NCI-H187 treated with DMSO at 0.1 percent for 48 hours (cell line): ENCODE measurements at places on chromosomes 6 and 20.
A peak's percentile ranks its signal among the peaks of the same experiment; 100 is the strongest.

DNA sequence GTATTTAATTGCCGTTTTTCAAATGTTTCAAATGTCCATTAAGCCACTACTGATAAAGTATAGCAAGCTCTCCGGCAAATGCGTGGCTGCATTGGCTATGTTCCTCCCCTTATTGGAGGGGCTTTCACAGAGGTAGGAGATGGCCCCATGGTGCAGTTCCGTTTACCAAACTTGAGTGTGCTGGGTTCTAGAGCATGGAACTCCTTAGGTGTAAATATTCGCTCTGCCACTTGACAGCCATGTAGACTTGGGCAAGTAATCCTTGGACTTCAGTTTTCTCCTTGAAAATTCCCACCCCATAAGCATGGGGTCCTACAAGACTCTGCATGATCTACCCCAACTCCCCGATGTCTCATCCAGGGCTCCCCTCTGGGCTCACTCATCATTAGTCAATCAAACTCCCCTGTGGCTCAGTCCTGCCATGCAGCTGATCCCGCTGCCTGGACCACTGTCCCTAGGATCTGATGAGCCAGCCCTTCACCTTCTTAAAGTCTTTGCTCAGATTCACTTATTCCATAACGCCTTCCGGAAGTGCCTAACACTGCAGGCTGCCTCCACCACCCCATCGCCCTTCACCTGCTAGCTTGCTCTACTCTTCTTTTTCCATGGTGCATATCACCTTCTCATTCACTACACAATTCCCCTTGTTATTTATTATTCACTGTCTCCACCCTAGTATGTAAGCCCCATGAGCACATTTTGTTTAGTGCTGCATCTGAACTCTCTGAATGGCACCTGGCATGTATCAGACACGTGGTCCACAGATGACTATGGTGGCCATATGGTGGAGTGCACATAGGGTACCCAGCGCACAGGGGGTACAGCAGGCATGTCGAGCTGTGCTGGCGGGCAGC lies 18.8 kb downstream of the PRR18 start:
- DNase-seq, result no peak

DNA sequence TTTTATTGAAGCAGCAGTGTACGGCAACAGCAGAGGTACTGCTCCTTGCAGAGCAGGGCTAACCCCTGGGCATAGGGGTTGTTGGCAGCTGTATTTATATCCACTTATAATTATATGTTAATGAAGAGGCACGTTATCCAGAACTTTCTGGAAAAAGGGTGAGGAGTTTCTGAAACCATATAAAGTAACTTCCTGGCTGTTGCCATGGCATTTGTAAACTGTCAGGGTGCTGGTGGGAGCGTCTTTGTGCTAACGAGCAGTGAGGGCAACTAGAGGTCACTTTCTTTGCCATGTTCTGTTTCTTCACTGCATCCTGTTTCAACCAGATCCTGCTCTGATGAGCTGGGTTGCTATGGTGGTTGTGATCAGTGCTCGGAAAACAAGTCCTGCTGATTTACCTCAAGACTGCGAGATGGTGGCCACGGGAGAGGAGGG lies 11.1 kb upstream of the ARFGEF2 start:
- DNase-seq, result no peak

DNA sequence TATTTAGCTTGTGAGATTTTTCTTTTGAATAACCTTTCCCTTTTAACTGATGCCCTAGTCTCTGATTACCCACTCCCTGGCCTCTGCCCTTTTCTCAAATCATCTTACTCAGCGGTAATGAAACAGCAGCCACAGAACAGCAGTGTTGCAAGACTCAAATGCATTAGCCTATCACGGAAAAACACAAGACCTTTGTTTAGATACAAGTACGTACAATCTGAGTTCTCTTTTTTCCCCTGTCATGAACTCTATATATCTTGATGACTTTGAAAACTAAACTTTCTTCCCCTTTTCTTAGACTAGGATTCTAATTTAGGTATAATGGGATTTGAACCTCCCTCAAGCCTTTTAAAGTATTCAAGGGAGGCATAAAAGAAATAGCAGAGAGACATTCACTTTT lies 1034.9 kb downstream of the EYS start:
- DNase-seq, result no peak

DNA sequence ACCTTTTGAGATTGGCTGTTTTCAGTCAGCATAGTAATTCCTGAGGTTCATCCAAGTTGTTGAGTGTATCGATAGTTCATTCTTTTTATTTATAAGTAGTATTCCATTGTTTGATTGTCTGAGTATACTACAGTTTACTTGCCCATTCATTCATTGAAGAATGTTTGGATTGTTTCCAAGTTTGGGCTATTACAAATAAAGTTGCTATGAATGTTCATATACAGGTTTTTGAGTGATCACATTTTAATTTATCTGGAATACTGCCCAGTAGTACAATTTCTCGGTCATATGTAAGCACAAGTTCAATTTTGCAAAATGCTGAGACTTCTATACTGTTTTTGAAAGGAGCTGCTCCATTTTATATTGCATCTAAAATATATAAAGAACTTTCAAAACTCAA lies 14.2 kb upstream of the EPHA7 start:
- no peak for DNase-seq

DNA sequence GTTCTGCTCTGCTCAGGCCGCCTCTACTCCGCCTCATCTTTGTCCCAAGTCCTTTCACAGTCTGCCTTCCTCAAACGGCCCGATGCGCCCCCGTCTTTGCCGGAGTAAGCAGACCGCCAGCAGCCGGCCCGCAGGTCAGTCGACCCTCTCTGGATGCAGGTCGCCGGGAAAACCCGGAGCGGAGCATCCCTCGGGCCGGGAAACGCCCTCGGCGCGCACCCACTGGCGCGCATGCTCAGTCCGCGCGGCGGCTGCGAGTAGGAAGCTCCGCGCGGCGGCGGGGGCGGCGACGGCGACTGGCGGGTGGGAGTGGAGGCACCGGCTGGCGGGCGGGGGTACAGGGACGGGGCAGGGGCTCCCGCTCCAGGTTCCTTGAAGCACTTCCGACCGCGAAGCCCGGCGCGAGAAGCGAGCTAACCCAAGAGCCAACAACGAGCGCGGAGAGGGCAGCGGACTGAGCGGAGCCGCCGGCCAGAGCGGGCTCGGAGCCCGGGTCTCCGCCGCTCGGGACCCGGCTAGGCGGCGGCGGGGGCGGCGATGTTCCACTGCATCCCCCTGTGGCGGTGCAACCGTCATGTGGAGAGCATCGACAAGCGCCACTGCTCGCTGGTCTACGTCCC lies at the start of gene LRRC1:
Gene LRRC1 (plus strand): TSS at position 286 of the 620 bp plus-strand sequence. CDS start 252 bp downstream, at position 538.
- DNase-seq, result peak; percentile 49

GRCh38 chr20:4064144-4064909 lies 49.0 kb upstream of the RNF24 start:
- no peak for DNase-seq

- DNase-seq, result no peak
These were observed 19.6 kb downstream of the RTN4IP1 start for GRCh38 chr6:106609699-106610098.

- DNase-seq, result no peak
These were observed at the start of gene SCAF8 for GRCh38 chr6:154733183-154733625. SCAF8 (plus strand) TSS chr6:154733416; CDS start chr6:154733901, 485 bp downstream.

- DNase-seq, result no peak
These were observed at the start of gene HCK for GRCh38 chr20:32052090-32052777. HCK (plus strand) TSS chr20:32052242.

GRCh38 chr6:143197377-143197776 lies 136.7 kb downstream of the AIG1 start:
- DNase-seq, result no peak

DNA sequence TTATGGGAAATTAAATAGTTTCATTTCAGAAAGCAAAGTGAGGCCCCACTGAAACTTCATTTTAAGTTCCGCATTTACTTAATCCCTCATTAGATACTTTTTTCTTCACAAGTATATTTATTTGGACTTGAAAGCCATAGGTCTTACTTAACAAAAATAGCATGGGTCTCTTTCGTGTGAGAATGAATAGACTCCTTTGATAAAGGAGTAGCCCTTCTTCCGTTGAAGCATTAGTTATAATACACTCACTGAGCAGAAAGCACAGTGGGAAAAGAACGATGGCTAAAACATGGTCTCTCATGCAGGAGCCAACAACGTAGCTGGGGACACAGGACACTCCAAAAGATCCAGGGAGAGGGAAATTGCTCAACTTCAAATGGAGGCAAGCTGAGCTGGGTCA lies 130.4 kb downstream of the SLC23A2 start:
- no peak for DNase-seq

DNA sequence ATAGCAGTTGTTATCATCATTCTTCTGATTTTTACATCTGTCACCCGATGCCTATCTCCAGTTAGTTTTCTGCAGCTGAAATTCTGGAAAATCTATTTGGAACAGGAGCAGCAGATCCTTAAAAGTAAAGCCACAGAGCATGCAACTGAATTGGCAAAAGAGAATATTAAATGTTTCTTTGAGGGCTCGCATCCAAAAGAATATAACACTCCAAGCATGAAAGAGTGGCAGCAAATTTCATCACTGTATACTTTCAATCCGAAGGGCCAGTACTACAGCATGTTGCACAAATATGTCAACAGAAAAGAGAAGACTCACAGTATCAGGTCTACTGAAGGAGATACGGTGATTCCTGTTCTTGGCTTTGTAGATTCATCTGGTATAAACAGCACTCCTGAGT lies 2.1 kb downstream of the CALHM6 start:
- no peak for DNase-seq

GRCh38 chr6:131048933-131049515 lies 14.0 kb downstream of the EPB41L2 start:
- no peak for DNase-seq

GRCh38 chr6:32885698-32886286 lies 31.8 kb downstream of the PSMB9 start:
- no peak for DNase-seq

DNA sequence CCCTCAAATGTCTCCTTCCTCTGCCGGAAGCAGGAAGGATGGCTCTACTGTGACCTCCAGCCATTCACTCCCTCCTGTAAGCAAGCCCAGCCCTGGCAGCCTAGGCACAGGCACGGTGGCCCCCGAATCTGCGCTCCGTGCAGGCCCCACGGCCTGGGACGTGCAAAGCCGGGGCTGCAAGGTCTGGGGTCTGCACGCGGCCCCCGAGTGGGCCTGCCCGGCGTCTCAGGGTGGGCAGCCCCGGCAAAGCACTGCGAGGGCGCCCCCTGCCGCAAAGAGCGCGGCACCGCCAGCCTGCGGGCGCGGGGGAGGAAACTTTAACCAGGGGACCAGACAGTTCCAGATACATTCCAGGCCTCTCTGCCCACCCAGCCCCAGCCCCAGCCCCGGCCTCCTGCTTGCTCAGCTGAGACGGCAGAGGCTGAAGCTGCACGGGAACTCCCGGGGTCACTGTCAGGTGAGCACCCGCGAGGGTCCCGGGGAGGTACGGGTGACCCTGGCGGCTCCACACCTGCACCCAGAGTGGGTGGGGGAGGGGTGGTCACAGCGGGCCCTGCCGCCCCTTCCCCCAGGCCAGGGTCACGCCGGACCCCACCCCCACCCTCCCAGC lies 98.8 kb downstream of the ASXL1 start:
- no peak for DNase-seq

DNA sequence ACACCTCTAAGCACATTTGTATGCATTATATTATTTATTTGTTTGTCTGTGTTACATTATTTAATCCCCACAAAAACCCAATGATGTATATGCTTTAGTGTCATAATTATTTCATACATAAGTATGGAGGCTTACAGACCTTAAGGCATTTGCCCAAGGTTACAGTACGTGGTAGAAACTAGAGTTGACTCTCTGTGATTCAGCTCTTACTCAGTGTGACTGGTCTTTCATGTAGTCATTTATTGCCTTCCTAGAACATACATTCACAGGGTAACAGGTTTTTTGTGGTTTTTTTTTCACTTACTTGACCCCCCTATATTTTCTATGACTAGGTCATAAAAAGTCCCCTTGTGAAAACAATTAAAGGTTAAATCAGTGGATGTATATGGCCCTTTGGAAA lies 566.8 kb downstream of the TFAP2A start:
- no peak for DNase-seq

DNA sequence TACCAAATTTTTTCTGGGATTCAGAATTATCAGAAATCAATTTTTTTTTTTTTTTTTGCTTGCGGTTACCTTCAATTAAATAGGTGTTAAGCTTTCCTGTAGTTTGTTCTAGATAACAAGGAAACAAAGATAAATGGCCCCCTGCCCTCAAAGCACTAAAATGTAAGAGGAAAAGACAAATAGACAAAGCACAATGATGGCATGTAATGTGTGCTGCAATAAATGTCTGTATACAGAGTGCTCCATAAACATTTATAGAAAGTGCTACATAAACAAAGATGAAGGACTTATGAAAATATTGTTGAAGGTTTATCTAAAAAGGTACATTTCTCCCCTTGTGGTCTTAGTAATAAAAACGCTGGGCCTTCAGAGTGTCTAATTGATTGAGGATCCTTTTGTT lies 384.6 kb downstream of the PKHD1 start:
- no peak for DNase-seq

- no peak for DNase-seq
These were observed 33.0 kb downstream of the HNF4A start for GRCh38 chr20:44388466-44389023.

- no peak for DNase-seq
These were observed 37.8 kb downstream of the ZC2HC1B start for GRCh38 chr6:143901885-143902750.

DNA sequence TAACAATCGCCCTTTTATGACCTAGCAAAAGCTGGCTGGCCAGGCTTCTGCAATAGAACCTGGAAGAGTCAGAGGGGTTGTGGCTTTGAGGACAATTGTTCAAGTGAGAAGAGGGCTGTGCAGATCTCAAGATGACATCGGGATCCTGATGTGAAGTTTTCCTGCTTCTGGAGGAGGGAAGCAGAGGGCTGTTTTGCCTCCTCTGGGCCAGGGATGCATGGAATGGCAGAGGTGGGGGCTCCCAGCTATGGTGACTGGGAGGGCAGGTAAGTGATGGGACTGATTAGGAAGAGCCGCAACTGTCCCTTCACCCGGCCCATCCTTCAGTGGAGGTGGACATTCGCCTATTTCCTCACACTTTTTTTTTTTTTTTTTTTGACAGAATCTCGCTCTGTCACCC lies 43.4 kb upstream of the BLCAP start:
- no peak for DNase-seq

DNA sequence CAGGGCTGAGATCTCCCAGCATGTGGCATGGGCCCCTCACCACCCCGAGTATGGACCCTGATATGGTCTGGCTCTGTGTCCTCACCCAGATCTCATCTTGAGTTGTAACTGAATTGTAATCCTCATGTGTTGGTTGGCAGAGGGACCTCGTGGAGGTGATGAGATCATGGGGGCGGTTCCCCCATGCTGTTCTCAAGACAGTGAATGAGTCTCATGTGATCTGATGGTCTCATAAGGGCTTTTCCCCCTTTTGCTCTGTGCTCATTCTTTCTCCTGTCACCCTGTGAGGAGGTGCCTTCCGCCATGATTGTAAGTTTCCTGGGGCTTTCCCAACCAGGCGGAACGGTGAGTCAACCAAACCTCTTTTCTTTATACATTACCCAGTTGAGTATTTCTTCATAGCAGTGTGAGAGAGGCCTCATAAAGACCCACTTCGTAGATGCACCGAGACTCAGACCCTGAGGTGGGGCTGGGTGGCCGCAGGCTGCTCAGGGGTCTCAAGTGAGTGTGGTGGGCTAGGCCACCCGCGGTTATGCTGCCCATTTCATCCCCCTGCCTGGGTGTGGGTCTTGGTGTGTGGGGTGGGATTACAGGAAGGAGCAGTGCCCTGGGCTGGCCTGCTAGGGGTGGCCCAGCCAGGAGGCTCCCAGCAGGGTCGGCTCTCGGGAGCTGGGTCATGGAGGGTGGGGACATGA lies 26.2 kb upstream of the GATA5 start:
- no peak for DNase-seq

- DNase-seq, result no peak
These were observed 2.0 kb downstream of the SEMG2 start for GRCh38 chr20:45223136-45223535.

GRCh38 chr6:115442323-115442722 lies 618.4 kb downstream of the FRK start:
- DNase-seq, result no peak

- DNase-seq, result no peak
These were observed 21.3 kb downstream of the TTPAL start for GRCh38 chr20:44496976-44497375.
